ENCODE measurements at places on chromosomes 1 and 21. TPM values are rescaled to one million over a fixed set of nuclear protein-coding genes. Genes with fewer than 3 reads are reported as not detected.

The TMPRSS2 gene
- 4.6 TPM for polyA plus RNA-seq

DNA sequence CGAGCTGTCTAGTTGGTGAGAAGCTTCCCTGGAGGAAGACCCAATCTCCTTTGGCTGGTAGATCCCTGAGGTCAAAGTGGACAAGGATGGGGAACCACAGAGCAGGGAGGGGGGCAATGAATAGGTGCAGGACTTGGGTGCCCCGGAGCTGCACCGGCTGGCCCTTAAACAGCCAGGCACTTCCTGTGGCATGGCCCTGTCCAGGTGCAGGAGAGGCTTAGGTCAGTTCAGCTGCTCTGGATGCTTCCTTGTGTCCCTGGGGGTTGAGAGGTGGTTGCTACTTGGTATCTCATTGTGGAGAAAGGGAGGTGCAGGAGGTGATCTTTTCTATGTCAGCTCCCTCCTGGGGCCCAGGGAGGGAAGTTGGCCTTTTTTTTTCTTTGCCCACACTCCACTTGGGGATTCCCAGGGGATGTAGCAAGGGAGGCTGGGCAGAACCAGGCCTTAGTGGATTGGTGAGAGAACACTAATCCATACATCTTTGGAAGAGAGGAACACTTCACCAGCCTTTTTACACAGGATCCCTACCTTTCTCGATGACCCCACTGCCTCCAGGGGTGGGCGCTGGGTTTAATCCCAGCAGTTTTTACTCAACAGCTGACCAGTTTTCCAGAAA is 1.2 kb upstream of the ST3GAL3 start:
- no peak for DNase-seq

GRCh38 chr1:85019994-85020393 is 23.1 kb upstream of the MCOLN2 start:
- no peak for DNase-seq

GRCh38 chr1:174406421-174406820 is 41.3 kb upstream of the GPR52 start:
- no peak for DNase-seq

GRCh38 chr1:211514030-211514754 is 22.2 kb upstream of the RD3 start:
- DNase-seq: peak; percentile 78

All from liver (tissue), 10 donors.